Stimulated activated CD8-positive, alpha-beta memory T cell treated with anti-CD3 and anti-CD28 coated beads, Interleukin-2, amount 100 ng/mL, for 1 hour (primary cell): ENCODE measurements at places on chromosomes 6 and 20.

- DNase-seq: no peak
These were observed 39.0 kb downstream of the MTRES1 start for GRCh38 chr6:107066697-107067659.

DNA sequence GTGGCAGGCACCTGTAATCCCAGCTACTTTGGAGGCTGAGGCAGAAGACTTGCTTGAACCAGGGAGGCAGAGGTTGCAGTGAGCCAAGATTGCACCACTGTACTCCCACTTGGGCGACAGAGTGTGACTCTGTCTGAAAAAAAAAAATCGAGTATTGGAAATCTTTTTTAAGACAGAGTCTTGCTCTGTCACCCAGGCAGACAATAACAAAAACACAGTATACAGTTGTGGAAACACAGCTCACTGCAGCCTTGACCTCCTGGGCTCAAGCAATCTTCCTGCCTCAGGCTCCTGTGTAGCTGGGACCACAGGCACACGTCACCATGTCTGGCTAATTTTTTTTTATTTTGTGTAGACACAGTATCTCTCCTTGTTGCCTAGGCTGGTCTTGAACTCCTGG lies 15.0 kb downstream of the NANP start:
- no peak for DNase-seq

GRCh38 chr20:7765221-7765620 lies 175.0 kb downstream of the HAO1 start:
- no peak for DNase-seq

- DNase-seq: no peak
These were observed 126.6 kb downstream of the SIM1 start for GRCh38 chr6:100338090-100338489.

DNA sequence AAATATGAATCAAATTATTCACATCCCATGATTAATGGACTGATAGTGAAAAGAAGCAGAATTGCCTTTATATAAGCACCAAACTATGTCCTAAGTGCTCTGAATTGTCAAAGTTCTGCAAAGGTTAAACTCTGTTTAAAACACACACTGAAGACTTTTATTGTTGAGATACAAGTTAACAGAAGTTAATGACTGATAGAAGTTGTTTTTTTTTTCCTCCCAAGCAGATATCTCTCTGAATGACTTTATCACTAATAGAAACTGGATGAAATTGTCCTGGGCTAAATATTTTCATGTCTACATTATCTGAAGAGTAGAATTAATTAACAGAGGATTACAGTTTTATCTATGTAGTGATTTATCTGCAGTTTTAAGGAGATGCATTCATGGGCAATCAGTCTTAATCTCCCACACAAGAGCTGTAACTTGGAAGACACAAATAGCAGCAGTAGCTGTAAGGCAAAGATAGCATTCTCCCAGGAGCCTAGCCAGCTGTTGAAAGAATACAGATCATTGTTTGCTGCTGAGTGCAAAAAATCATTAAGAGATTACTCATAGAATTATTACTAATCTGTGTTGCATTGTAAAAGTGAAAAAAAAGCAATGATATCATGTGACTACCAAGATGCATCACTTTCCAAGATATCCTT lies 49.9 kb downstream of the BMP5 start:
- DNase-seq: no peak

- no peak for DNase-seq
These were observed 668.4 kb downstream of the C6orf118 start for GRCh38 chr6:164640956-164641355.

DNA sequence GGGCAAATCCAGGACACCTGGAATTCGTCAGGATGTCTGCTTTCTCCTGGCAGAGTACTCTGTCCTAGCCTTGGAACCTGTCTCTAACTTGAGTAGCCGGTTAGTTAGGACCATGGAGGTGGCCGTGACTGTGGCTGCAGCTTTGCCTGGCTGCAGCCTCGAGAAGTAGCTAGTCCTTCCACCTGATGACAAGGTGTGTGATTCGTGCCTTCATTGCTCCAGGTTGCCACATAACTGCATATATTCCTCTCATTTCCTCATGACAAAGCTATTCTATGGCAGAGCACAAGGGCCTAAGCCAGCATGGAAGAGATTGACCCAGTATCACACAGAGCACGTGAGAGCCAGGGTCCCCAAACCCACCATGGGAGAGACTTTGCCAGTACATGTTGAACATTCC lies 39.8 kb upstream of the KIF25 start:
- DNase-seq: no peak

- DNase-seq: no peak
These were observed 140.7 kb downstream of the ZMYND8 start for GRCh38 chr20:47215653-47216397.

GRCh38 chr6:25179051-25179778 lies 100.0 kb upstream of the CARMIL1 start:
- no peak for DNase-seq

- no peak for DNase-seq
These were observed 26.0 kb downstream of the ZC3H12D start for GRCh38 chr6:149458806-149459205.

DNA sequence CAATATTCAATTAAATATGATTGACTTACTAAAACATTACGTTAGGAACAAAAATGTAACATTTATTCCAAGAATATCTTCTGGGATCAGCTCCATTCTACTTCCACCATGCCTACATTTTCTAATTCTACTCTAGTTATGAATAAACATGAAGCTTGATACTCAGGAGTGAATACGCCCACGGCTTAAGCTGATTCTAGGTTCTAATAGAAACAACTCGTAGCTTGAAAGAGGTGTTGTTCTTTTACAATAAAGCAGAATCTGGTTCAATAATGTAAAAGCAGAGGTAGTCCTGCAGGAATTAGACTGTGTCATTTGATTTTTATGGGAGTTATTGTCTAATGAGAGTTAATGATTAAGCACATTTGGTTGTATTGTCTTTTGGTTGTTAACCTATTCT lies 107.3 kb upstream of the OLIG3 start:
- no peak for DNase-seq

- DNase-seq: no peak
These were observed 33.8 kb downstream of the DLGAP4 start for GRCh38 chr20:36339646-36340592.

GRCh38 chr6:22067122-22067521 lies 229.7 kb downstream of the PRL start:
- no peak for DNase-seq

DNA sequence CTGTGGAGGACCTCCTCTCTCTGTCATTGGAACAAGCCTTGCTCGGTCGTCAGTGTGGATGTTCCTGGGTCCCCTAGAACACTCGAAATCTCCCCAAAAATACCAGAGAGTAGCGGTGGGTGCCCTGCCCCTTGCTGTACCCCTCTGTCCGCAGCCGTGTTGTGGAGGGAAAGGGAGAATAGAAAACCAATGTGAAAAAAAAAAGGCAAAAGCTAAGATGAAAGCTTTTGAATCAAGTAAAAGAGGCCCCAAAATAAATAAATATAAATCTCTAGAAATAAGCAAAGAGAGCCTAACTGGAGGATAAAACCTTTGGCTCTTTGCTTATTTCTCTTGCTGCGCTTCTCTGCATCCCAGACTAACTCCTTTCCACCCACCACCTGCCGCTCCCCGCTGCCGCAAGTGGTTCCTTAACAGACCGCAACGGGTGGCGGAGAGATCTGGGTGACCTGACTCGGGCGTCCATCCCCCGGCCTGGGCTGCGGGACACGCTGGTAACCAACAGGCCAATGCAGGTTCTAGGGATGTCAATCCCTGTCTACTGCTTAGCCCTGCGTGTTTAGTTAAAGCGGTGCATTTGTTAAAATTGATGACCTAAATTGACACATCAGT lies 110.0 kb downstream of the GPX5 start:
- no peak for DNase-seq

DNA sequence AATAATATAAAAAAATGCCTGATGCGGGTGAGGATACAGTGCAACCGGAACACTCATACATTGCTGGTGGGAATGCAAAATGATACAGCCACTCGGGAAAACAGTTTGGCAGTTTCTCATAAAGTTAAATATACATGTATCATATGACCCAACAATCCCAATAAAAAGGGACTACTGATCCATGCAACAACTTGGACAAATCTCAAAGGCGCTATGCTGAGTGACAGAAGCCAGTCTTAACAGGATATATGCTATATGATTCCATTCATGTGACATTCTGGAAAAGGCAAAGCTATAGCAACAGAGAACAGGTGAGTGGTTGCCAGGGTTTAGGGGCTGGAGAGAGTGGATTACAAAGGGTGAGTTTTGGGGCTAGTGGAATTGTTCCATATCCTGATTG lies 170.2 kb upstream of the MLN start:
- no peak for DNase-seq

- no peak for DNase-seq
These were observed 772.1 kb upstream of the MAP3K7 start for GRCh38 chr6:91358986-91359385.

DNA sequence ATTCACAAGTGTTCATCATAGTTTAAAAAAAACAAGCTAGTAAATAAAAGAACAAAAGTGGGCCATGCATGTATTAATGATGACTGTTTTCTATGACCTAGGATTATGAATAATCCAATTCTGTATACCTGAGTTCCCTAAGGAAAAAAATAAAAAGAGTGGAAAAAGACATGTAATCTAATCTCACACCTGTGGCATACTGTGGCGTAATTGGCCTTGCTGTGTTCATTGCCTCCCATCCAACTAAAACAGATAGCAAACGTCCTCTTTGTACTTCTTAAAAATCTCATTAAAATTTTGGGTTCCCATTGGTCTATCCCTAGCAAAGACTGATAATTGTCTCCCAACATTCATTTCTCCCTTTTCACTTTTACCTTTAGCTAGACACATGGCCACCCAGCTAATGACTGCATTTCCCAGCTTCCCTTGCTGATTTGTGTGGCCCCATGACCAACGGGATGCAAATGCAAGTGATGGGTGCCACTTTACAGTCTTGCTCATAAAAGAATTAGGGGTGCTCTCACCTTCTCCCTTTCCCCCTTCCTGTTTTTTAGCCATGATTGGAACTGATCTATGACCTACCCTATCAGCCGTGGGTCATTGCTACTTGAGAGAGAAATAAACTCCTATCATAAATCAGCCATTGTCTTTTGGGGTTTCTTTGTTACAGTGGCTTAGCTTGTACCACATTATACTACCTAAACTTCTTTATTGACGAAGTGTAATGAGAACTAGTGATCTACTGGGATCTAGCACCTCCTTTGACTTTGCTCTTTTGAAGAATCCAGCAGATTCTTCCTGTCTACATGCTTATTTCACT lies 32.0 kb upstream of the TBC1D22B start:
- DNase-seq: no peak

- no peak for DNase-seq
These were observed 103.1 kb downstream of the DST start for GRCh38 chr6:56539527-56540105.

DNA sequence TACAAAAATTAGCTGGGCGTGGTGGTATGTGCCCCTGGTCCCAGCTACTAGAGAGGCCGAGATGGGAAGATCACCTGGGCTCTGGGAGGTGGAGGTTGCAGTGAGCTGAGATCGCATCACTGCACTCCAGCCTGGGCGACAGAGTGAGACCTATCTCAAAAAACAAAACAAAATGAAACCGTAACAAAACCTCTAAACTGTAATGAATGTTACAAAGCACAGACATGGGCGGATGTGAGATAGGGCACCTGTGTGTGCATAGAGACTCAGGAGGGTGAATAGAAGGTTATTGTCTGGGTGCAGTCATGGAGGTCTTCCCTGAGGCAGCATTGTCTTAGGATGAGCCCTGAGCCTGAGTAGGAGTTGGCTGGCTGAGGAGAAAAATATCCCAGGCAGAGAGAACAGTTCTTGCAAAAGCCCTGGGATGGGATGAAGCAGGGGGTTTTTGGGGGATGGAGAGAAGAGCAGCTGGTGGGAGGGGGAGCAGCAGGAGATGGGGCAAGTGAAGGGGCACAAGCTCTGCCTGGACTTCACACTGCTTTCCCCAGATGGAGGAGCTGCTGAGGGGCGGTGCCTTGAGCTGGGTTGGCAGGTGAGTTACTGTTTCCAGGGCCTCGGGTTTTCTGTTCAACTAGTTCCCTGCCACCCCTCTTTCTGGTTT lies 5.2 kb downstream of the BCAS4 start:
- DNase-seq: no peak

- no peak for DNase-seq
These were observed 715 bp downstream of the SOX12 start for GRCh38 chr20:325889-326644.

DNA sequence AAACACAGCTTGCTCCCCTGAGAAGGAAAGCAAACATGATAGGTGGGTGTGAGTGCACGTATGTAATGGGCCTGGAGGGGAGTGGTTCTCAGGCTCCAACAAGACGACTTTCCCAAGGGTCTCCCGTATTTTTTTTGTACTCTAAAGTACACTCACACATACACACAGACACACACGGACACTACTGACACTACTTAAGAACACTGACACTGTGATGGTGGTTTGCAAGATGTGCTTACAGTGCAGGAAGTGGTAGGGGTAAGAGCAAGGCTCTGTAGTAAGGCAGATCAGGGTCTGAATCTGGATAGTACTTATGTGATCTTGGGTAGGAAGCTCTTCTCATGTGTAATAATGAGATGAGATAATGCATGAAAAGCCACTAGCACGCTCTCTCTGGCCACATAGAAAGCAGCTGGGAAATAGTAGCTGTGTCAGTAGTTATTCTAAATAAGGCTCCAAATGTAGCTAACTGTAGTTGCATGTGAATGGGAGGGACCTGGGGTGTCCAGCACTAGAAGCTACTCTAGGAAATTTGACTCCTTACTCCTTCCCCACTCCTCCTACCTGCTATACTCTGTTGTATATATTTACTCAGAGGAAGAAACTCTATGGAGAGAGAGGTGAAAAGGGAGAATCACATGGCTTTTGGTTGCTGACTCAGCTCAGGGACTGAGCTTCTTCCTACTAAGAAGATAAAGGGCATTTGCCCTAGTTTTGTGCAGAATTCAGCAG lies 8.4 kb upstream of the ZBTB24 start:
- no peak for DNase-seq

- no peak for DNase-seq
These were observed 55.9 kb downstream of the ANKEF1 start for GRCh38 chr20:10090588-10091166.

DNA sequence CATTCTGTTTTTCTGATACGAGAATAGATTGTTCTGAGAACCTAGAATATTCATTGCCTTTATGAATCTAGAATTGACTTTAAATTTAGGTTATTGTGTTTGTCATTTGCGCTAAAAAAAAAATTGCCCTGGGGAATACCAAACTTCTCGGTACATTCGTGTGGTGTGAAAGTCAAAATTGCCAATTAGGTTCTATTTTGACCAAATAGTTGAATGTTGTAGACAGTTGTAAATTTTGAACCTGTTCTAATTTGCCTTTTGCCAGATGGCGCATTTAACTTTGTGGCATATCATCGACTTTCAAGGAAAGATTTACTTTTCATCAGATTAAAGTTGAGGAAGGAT lies 3.0 kb downstream of the WTAP start:
- no peak for DNase-seq
